DMS79 (cell line): ENCODE measurements at places on chromosomes 16 and 17.

GRCh38 chr16:88539652-88540345 is 30.4 kb upstream of the ZC3H18 start:
- no peak for DNase-seq

DNA sequence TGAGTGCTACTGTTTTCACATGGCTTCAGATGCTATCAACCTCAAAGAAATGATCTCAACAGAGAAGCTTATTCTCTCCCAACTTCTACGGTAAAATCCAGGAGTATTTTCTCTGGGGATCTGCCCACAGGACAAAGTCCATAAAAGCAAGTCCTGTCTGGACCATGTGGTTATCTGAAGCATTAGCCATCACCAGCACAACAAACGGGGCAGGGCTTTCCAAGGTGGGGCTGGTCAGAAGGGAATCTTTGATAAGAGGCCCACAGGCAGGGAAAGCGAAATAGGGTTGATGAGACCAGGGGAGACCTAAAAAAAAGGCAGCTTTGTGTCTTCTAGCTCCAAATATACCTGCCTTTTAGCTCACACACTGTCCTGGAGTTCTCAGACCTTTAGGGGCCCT is 38.7 kb upstream of the CACNG3 start:
- no peak for DNase-seq

GRCh38 chr17:63247706-63248105 is 198.4 kb downstream of the CYB561 start:
- DNase-seq, result no peak

DNA sequence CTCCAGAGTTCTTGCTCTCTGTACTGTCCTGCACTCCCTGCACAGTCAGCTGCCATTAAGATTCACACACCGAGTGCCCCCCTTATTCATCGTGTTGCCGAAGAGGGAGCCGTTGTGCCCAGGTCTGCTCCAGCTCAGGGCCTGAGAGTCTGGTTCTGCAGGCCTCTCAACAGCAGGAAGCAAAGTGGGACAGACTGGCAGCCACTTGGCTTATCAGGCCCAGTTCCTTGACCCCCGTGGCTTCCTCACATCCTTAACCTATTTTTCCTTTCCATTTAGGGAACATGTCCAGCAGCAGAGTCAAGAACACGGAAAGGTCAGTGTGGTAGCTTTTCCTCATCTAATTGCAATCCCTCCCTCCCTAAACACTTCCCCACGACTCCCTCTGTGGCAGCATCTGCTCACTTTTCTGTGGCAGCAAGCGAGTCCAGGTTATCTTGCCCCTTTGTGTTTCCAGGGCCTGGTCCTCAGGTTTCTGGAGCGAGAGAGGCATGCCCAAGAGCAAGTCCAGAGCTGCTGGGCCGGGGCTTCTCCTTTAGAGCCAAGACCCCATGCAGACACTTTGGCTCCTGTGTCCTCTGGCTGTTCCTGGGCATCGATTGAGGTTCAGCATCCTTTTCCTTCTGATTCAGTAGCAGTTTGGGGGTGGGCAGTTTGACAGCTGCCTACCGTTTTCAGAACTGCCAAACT is 22.1 kb upstream of the ADAM11 start:
- no peak for DNase-seq

- DNase-seq, result no peak
These were observed 12.6 kb upstream of the POLR3E start for GRCh38 chr16:22284637-22285036.

DNA sequence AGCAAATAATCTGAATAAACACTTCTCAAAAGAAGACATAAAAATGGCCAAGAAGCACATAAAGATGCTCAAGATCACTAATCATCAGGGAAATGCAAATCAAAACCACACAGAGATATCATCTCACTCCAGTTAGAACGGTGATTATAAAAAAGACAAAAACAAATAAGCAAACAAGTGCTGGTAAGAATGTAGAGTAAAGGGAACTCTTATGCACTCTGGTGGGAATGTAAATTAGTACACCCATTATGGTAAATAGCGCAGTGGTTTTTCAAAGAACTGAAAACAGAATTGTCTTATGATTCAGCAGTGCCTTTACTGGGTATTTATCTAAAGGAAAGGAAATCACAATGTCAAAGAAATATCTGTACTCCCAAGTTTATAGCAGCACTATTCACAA is 343.2 kb downstream of the HAPSTR1 start:
- no peak for DNase-seq

GRCh38 chr16:65938083-65938482 is 428.4 kb upstream of the CDH5 start:
- DNase-seq, result no peak

DNA sequence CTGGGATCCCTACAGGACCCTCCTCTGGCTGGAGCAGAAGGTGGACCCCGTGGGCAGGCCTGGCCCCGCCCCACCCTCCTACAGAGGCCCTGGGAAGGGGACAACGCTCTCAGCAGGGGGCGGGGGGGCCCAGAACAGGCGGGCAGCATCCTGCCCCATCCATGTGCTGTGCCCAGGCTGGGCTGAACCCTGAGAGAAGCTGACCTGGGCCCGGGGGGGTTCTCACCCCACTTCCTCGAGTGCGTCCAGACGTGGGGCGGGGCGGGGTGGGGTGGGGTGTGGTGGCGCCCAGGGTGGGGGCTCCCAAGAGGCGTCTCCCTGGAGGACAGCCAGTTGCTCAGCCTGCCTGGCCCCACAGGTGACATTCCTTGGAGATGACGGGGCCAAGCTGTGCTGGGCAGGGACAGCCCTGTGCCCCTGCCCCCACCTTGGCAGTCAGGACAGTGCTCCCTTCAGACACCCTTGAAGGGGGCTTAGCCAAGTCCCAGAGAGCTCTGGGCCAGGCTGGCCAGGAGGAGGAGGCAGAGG is 390 bp upstream of the UNC13D start:
- no peak for DNase-seq

- no peak for DNase-seq
These were observed 24.2 kb downstream of the CASKIN2 start for GRCh38 chr17:75490953-75491649.

GRCh38 chr17:34403006-34403405 is 40.0 kb upstream of the CCL1 start:
- no peak for DNase-seq

DNA sequence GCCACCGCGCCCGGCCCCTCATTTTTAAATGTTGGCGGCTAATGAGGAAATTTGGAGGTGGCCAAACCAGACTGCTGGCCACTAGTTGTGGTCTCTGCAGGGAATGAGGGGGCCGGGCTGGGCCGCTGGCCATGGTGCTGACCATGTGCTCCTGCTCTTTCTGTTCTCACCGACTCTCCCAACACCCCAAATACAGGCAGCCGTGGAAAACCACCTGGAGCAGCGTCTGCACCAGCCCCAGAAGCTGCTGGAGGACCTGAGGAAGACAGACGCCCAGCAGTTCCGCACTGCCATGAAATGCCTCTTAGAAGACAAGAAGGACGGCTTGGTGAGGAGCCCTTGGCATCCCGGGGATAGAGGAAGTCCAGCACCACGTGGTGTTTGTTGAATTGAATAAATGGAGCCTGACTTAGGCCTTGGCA is 21.3 kb downstream of the OTOA start:
- no peak for DNase-seq

DNA sequence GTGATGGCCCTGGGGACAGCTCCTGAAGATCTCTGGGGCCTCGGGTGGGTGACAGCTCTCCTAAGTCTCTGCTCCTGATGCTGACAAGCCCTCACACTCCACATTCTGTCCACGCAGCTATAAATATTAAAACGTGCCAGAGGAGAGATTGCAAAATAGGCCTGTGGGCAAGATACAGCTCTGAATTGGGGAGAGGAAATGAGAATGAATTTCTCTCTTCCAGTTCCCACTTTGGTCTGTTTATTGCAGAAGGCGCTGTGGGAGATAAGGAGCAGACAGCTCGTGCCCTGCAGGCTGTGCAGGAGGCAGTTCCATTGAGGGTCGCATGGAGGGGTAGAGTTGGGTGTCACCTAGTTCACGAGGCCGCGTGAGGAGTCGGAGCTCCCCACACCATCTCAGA is 87.5 kb upstream of the SDK2 start:
- DNase-seq, result no peak

- DNase-seq, result peak; percentile 83
These were observed 18.7 kb upstream of the RFFL start for GRCh38 chr17:35082073-35082657.

DNA sequence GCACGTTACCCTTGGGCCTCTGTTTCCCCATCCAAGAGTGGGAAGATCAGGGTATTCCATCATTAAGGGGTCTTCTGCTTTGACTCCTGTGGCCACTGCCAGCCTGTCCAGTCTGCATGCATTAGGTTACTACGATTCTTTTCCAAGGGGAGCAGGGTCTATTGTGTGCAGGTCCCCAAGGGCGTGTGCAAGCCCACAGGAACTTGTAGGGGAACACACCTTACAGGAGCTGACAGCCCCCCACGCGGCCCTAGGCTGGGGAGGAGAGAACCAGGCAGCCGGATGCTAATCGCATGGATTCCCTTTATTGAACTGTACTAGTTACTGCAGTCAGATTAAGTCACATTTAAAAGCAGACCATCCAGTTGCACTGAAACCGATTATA is 116.7 kb downstream of the C16orf78 start:
- DNase-seq, result no peak

GRCh38 chr17:45366691-45367090 is 49.9 kb upstream of the MAP3K14 start:
- DNase-seq, result no peak

DNA sequence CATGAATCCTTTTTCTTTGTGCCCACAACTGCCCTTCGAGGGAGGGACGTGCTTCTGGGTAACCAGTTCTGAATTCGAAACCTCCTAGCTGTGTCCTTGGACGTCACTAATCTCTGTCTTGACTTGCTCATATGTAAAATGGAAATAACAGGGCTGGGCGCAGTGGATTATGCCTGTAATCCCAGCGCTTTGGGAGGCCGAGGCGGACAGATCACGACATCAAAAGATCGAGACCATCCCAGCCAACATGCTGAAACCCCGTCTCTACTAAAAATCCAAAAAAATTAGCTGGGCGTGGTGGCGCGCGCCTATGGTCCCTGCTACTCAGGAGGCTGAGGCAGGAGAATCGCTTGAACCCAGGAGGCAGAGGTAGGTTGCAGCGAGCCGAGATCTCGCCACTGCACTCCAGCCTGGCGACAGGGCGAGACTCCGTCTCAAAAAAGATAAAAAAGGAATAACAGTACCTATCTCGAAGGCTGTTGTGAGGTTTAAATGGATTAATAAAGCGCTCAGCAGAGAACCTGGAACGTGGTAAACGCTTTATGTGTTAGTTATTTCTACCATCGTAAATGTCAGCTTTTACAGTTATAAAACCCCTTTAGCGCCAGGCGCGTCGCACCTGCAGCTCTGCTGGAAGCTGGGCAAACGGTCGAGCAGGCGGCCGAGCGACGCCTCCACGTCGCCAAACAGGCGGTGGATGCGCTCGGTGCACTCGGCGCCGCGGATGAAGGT is 641 bp downstream of the COG8 start:
- DNase-seq, result no peak

DNA sequence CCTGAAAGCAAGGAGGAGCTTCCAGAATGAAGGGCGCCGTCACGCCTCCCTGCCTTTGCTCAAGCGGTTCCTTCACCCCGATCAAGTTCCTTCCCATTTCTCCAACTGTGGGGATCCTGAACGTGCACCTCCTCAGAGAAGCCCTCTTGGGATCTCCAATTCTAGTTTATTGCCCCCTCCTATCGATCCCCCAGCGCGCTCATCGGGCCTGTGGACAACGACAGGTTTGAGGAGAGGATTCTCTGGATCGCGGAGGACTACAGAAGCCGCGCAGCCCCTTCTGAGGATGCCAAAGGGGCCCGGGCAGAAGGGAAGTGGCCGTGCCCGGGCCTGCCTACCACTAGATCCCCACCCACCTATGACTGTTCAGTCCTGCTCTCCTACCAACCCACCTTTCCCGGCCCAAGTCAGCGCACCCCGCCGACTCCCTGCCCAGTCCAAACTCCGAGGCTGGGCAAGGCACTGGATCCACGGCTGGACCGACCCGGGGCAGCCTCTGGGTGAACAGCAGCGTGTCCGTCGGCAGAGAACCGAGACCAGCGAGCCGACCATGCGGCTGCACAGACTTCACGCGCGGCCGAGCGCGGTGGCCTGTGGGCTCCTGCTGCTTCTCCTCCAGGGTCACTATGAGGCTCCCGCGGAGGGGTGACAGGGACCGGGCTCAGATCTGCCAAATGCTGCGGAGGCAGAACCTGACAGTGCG is 12.8 kb upstream of the CES3 start:
- no peak for DNase-seq

GRCh38 chr16:50166511-50167500 is 13.7 kb downstream of the TENT4B start:
- DNase-seq, result no peak

DNA sequence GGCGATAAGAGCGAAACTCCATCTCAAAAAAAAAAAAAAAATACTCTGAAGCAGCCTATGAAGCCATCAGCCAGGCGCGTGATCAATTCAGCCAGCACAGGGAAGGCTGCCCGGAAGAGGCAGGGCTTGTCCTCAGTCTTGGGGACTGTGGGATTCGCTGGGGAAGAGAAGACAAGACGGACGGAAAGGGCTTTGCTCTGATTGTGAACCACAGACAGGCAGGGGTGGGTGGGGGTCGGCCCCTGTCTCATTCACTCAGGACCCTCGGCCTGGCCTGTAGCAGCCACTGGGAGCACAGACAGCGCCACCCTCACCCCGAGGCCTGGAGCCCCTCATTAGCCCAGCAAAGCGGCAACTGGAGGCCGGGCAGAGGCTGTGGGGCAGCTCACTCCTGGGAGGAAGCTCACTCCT is 37.2 kb downstream of the ABR start:
- no peak for DNase-seq

- peak; percentile 75 for DNase-seq
These were observed 185.5 kb upstream of the NLRP1 start for GRCh38 chr17:5769593-5770354.

DNA sequence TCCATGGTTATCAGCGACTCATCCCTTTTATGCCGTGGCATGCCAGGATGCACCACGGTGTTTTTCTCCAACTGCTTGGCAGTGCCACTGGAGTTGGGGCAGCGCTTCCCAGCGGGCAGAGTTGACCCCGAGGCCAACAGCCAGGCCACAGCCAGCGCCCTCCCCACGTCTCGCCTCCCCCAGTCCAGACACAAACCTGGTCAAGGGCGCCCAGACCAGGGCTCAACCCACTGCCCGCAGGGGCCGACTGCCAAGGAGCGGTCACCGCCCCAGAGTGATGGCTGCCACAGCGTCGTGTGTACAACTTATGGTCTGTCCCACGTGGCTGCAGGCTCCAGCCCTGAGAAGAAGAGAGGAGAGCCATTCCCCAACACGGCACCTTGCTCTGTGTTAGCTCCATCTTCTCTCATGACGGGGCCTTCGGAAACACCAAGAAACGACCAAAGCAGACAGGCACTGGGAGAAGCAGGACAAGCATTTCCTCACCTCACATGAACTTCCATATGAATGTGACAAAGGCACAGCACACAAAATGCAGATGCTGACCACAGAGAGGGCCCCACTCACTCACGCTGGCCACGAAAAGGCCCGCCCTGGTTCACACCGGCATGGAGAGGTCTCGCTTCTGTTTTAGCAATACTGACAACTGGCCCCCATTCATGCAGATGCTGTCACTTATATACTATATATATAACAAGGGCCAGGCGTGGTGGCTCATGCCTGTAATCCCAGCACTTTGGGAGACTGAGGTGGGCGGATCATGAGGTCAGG is 27.0 kb downstream of the AXIN1 start:
- no peak for DNase-seq
